ENCODE measurements at places on chromosomes 1 and 21.

DNA sequence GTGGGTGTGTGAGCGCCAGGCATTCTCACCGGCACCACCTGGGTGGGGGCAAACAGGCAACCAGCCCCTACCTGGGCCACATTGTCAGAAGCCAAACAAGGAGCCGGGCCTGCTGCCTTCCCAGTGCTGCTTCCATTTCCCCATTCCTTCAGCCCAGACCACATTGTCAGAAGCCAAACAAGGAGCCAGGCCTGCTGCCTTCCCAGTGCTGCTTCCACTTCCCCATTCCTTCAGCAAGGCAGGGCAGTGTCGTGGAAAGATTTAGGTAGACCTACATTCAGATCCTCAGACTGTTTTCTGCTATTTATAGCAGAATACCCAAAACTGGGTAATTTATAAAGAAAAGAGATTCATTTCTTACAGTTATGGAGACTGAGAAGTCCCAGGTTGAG, 47.0 kb upstream of the EFHD2 start:
- DNase-seq: no peak

- no peak for DNase-seq
These were observed 48.8 kb upstream of the CLDN14 start for GRCh38 chr21:36528716-36529115.

DNA sequence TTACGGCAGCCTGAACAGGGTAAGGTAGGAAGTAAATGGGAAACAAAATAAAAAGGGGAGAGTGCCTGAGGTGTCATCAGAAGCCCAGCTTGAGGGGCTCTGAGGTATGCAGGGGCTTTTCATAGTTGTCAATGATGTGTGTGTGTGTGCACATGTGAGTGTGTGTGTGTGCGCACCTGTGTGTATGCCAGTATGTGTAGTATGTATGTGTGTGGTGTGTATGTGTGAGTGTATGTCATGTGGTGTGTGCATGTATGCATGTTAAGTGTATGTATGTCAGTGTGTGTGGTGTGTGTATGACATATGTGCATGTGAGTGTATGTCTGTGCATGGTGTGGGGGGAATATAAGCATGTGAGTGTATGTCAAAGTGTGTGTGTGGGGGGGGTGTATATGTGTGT, 184.1 kb downstream of the DSCAM start:
- DNase-seq: no peak

GRCh38 chr1:32339363-32339978, 3.4 kb upstream of the MARCKSL1 start:
- DNase-seq: no peak

DNA sequence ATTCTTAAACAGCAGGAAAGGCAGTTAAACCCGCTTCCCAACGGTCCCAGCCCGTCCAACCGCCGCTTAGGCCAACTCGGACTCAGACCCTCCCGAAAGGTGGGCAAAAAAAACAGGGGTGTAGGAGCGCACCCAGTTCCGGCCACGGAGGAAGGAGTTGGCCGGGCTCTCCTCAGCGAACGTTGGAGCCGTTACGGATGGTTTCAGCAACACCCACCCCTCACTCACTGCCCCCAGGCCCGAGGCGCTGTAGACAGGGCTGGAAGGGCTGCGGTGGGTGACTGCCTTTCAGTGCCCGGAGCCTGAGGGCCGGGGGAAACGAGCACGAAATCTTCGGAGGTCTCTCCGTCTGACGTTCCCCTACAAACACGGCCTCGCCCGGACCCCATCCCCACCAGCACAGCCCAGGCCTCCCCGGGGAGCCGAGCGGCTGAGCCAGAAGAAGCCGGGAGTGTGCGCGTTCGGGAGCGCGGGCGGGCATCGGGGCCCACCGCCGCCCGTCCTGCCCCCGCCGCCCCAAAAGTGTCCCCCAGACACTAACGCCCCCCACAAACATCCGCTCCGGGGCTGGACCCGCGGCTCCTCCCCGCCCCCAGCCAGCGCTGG, 1.3 kb downstream of the KDM5B start:
- no peak for DNase-seq

DNA sequence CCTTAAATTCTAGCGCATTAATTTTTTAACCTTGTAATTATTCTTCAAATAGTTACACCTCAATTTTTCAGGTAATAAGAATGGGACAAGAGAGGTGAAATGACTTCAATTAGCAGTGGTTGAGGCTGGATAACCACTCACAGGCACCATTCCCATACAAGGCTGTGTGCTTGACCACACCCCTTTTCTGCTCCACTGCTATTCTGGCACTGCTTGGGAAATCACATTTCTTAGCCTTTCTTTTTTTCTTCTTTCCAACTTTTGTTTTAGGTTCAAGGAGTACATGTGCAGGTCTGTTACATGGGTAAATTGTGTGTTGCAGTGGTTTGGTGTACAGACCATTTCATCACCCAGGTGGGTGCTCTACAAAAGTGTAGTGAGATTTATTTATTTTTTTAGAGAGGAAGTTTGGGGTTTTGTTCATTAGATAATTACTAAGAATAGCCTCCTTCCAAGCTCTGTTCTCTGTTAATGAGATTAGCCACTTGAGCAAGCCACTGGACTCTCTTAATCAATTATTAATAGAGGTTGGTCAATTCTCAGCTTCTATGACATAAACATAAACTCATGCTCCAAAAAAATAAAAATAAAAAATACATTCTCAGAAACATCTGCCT, 14.4 kb downstream of the ILDR2 start:
- no peak for DNase-seq

DNA sequence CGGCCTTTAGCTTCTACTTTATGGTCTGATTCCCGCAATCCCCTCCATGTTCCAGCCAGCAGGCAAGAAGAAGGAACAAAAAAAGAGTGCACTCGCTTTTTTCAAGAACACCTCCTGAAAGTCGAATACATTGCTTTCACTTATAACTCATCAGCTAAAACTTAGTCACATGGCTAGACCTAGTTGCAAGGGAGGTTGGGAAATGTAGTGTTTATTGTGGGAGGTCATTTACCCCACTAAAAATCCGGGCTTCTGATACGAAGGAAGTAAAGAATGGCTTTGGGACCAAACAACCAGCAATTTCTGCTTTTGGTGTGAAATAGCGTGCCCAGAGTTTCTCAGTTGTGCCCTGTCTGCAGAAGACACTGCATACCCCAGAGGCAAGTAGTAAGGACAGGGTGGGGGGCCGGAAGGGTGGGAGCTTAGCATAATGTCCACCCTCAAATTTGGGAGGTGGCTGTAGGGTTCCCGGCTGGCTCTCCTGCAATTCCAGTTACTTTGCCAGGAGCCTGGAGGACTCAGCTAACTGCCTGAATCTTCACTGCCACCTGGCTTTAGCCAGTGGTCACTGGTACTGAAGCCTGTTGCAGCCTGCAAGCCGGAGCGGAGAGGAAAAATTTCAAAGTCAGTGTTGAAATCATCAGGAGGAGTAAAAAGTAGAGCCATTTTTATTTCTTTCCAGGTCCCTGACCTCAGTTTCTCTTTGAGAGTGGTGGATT, 57.7 kb upstream of the F3 start:
- DNase-seq: no peak

DNA sequence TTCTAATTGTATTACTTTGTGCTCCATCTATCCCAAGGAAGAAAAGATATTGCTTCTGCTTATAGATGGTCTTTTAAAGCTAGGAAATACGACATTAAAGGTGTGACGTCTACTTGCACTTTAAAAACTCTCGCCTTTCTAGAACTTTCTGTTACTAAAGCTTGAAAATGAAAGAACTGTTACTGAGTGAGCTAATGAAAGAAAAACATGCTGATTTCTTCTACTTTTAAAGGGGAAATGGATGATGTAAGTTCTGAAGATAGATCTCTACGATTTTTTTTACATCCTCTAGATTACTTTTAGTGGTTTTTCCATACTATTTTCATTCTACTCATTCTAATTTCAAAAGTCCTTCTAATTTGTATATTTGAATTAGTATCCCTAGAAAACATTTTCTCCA, 387.5 kb downstream of the USP25 start:
- DNase-seq: no peak

DNA sequence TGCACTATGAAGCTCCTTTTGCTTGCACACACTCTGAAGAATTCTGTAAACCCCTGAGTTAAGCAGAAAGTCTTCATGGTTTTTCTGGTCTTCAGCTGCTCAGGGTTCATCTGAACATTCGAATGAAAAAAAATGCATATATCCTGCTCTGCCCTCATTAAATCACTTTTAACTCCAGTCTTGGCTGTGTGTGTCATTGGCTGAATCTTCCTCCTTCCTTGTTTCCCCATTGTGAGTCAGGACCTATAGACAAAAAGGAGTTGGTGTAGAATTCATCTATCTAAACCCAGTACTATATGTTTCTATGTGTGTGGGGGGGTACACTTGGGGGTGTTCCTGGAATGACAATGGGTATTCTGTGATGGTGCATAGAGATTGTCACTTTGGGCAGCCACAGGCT, 6.6 kb upstream of the SPRR1B start:
- no peak for DNase-seq

GRCh38 chr1:26372039-26372438, 511 bp downstream of the ZNF683 start:
- DNase-seq: no peak

GRCh38 chr1:37403166-37403565, 71.2 kb upstream of the ZC3H12A start:
- DNase-seq: no peak

GRCh38 chr1:29651246-29651645, 414.9 kb downstream of the PTPRU start:
- no peak for DNase-seq

- no peak for DNase-seq
These were observed 34.9 kb downstream of the MROH9 start for GRCh38 chr1:170970256-170970655.
